CD14-positive monocyte (primary cell): ENCODE measurements at places on chromosomes 16 and 17.

GRCh38 chr17:7632492-7632894, 2.6 kb downstream of the SHBG start:
- DNase-seq: peak; percentile 63

DNA sequence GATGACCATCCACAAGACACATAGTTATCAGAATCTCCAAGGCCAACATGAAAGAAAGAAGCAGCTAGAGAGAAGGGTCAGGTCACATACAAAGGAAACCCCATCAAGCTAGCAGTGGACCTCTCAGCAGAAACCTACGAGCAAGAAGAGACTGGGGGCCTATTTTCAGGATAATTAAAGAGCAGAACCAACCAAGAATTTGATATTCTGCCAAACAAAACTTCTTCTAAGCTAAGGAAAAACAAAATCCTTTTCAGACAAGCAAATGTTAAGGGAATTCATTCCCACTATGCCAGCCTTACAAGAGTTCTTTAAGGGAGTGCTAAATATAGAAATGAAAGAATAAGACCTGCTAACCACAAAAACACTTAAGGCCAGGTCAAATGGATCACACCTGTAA, 47.8 kb downstream of the ITFG1 start:
- DNase-seq: no peak

GRCh38 chr16:6527646-6528045, 805.0 kb upstream of the RBFOX1 start:
- DNase-seq: no peak

- no peak for DNase-seq
Measured at GRCh38 chr16:76193906-76194615, 83.1 kb upstream of the CNTNAP4 start.

DNA sequence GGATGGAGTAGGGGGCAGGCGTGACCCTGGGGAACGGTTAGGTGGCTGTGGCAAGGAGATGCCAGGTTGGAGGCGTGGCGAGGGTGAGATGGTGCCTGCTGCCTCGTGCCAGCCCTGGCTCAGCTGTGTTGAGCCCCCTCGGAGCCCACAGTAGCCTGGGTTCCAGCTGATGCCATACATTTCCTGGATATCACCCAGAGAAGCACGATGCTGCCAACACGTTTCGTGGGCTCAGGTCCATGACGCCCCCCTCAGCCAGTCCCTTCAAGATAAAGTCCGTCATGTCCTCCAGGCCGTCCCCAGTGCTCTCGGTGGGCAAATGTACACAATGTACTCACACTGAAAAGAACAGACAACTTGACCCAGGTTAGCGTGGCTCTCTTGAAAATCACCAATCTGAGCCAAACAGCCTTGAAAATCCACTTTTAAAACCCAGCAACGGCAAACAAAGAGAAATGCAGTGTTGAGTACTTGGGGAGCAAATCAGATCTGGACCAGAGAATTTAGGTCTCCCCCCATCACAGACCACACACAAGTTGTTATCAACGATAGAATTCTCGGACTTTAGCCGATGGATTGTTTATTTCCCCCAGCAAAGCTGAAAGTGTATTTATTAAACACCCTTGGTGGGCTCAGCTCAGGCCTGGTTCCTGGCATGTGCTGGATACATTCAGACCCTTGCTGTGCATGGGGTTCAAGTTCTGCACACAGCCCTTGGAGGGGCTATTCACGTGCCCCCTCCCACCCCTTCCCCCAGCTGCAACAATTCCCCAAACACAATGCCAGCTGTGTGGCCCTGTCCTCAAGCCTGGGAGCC, 102.8 kb upstream of the PLCG2 start:
- no peak for DNase-seq

GRCh38 chr16:55494994-55495421, 13.9 kb upstream of the LPCAT2 start:
- peak; percentile 55 for DNase-seq

- no peak for DNase-seq
Measured at GRCh38 chr16:48605518-48606110, 4.4 kb downstream of the N4BP1 start.

DNA sequence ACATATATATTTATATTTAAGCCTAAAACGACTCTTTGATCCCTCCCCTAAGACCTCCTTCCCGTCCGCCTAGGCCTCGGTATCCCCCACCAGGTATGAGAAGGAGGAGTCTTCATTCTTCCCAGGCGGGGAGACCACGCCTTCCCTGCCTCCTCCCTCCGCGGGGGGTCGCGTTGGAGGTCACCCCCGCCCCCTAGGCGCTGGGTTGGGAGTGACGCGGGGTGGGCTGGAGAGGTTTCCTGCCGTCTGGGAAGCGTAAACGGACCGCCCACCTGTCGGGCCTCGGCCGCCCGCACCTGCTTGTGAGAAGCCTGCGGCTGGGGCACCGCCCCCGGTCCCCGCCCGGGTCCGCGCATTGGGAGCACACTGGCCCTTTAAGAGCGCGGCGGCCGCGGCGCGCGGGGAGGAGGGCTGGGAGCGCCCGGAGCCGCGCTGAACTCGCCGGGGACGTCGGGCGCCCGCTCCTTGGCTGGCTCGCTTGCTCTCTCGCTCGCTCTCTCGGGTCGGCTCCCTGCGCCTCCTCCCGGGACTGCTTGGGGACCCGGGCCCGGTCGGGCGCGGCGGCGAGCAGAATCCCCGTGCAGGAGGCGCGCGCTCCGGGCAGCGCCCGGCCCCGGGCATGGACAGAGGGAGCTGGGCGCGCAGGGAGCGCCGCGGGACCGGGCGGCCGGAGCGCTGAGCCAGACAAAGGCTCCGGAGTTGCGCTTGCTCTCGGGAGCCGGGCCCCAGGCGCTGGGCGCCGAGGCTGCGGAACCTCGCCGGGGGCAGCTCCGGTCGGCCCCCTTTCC, at the start of gene MMP15:
MMP15 (plus strand) TSS at position 404 of the 788 bp plus-strand sequence. CDS start 597 bp downstream, outside the sequence.
- DNase-seq: no peak

GRCh38 chr17:74491626-74492025, 25.2 kb downstream of the CD300A start:
- peak; percentile 54 for DNase-seq

- peak; percentile 13 for DNase-seq
Measured at GRCh38 chr16:17224879-17225281, 245.9 kb downstream of the XYLT1 start.

DNA sequence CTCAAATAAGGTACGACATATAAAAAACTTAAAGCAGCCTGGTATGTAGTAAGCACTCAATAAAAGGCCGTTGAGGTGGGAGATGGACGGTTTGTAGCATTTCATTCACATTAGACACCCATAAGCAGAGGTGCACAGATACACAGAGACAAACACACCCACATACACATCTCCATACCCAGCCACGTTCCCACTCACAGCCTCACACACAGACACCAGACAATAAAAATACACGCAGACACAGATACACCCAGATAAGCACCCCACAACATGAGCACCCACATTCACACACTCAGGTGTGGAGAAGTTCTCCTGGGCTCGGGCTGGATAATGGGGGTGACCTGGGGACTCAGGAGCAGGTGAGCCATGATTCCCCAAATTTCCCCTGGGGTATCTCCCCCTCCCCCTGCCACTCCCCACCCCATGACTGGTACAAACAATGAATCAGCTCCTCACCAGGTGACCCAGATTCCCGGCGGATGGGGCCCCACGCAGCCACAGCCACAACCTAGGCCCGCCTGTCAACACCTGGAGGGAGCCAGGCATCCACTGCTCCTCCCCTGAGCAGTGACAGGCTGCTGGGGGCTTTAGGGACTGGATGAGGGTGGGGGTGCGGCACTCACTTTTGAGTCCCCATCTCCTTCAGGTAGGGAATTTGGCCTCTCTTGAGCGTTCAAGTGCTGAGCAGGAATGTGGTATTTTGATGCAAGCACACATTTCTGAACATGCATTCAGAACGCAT, 2.7 kb downstream of the DLX3 start:
- no peak for DNase-seq

DNA sequence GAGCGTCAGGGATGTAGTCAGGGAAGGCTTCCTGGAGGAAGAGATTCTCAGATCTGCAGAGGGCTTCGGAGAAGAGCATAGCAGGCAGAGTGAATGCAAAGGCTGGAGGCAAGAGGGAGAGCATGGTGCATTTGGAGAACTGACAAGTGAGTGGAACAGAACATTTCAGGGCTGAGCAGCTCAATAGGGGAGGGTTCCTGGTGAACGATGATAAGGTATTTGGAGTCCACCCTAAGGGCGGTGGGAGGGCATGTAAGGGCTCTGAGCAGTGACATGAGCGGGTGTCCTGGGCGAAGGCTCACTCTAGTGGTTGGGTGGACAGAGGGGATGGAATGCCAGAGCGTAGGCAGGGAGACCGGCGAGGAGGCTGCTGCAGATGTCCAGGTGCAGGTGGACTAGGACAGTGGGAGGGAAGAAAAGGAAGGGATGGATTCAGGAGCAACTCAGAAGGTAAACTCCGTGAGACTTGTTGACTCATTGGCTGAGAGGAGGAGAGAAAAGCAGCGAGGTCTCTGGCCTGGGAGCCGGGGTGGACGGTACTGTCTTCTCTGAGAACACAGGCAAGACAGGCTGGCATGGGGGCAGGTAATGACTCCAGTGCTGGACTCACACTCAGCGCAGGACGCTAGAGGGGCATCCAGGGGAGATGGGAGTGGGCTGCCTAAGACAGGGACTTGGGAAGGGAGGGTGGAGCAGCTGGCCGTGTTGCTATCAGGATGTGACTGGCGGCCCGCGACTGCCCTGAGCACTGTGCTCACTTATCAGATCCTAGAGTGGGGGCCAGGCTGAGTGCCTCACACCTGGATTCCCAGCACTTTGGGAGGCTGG, 1.4 kb upstream of the PITPNA start:
- no peak for DNase-seq

- DNase-seq: peak; percentile 60
Measured at GRCh38 chr16:23434380-23434779, 18.6 kb downstream of the COG7 start.

- DNase-seq: no peak
Measured at GRCh38 chr17:45946841-45947256, 52.2 kb upstream of the STH start.

DNA sequence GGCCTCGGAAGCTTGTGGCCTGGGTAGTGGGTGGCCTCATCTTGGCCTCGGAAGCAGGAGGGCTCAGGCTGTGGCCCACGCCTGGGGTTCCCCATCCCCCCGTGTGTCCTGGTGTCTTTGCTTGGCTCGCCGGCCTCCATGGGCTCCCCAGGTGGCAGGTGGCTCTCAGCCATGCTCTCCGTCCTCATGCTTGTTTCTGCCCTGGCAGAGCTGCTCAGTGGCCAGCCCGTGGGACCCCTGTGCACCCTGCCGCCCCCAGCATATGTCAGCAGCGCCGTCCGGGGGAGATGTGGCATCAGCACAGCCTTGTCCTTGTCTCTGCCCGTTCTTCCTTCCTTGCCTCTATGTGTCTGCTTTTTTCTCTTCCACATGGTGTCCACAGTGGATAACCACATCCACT, 38.5 kb downstream of the TBCD start:
- no peak for DNase-seq

DNA sequence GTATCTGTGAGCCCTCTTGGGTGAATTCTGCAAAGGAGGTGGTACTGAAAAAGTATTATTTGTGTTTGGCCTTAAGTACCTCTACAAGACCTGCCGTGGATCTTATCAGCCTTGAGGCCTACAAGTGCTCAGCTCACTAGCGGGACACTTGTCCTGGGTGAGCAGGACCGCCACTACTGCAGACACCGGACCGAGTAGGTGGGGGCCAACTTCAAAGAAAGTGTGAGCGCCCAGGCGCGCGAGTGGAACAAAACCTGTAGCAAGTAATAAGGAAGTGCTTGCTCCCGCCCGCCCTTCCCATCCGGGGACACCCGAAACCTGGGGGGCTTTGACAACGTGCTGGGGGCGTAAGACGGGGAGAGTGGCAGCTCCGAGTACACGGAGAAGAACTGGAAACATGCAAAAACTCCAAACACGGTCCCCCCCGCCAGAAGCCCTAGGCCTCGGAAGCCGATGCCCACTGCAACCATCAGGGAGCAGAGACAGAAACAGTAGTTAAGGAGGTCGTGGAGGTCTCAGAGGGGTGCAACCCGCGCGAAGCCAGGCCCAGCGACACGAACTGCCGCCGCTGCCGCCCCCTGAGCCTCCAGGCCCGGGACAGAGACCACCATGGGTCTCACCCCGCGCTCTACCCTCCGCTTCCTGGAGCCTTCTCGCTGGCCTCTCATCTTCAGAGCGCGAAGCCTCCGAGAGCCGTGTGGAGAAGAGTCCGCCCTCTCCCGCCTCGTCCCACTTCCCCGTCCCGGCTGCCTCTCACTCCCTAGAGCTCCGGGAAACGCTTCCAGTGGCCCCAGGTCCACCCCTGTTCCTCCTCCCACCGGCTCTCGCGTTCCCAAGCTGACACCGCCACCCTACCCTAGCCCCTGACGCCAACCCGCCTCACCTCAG, 537 bp downstream of the CNOT1 start:
- DNase-seq: peak; percentile 36

DNA sequence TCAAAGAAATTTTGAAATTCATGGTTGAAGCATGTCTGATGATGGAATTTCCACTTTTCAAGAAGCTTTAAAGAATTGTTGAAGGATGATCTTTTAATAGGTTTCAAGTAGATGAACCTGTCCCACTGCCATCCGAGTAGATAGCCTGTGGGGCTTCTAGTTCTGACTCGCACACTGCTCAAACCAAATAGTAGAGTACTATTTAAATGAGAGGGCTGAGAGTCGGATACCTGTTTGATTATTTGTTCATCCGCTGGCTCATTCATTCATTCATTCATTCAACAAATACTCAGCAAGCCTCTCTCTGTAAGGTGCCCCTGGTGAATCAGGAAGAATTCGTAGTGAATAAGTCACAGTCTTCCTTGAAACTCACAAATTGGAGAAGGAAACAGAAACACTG, 108.2 kb upstream of the IRX5 start:
- DNase-seq: no peak
